NCI-H1694 (cell line): ENCODE measurements at places on chromosomes 6 and 20.

GRCh38 chr20:9270831-9271230 lies 201.9 kb downstream of the PLCB4 start:
- no peak for DNase-seq

GRCh38 chr6:18598551-18599264 lies 211.6 kb downstream of the RNF144B start:
- DNase-seq = no peak

- DNase-seq = no peak
These were observed 432 bp upstream of the PSMF1 start for GRCh38 chr20:1118004-1118335.

GRCh38 chr6:40437631-40438030 lies 149.5 kb downstream of the LRFN2 start:
- DNase-seq = no peak

DNA sequence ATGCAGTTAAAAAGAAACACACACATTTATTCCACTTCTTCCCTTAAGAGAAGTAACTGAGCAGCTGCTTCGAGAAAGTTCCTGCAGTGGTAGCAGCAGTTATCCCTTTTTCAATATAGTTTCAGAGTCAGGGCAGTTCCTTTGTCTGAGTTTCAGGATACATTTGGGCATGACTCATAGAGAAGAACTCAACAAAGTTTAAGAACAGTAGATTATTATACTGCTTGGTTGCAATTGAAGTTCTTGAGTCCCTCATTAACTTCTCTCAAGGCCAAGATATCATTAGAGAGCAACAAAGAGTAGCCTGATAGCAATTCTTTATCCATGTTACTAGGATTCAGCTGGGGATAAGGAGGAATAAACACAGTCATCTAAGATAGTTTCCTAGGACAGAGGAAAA lies 54.4 kb downstream of the TPD52L1 start:
- DNase-seq = no peak

GRCh38 chr6:162306616-162307015 lies 420.9 kb downstream of the PRKN start:
- no peak for DNase-seq
